ENCODE measurements at places on chromosomes 3 and 15. TPM values are rescaled to one million over a fixed set of nuclear protein-coding genes. Genes with fewer than 3 reads are reported as not detected.

GPR171 gene
- total RNA-seq, result 188 TPM

CCR3 gene
- total RNA-seq, result not detected

TICRR gene
- 14.0 TPM for total RNA-seq

ZCWPW2 gene
- 0.27 TPM for total RNA-seq

P2RY12 gene
- not detected for total RNA-seq

HRG gene
- total RNA-seq, result not detected

NUDT16 gene
- 7.3 TPM for total RNA-seq

CTXN2 gene
- not detected for total RNA-seq

SH2D7 gene
- not detected for total RNA-seq

TMEM62 gene
- total RNA-seq, result 13.2 TPM

CYP8B1 gene
- not detected for total RNA-seq

PLSCR5 gene
- total RNA-seq, result not detected

GRCh38 chr3:42078677-42079076, 12.5 kb upstream of the TRAK1 start:
- DNase-seq, result no peak

DNA sequence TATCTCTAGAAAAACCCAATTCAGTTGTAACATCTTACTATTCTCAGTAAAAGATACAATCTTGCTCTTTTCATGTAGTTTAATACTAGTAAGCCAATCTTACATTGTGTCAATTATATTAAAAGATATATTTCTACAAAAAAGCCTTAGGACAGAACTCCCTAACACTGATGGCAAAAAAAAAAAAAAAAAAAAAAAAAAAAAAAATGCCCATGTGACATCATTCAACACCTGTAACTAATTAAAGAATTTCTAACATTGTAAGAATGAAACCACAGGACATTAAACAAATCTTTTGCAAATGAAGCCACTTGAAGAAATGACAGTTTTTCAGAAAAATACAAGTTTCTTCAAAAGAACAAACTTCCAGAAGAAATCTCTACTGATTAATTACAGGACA, 119.8 kb downstream of the SUCLG2 start:
- DNase-seq, result no peak

- DNase-seq, result no peak
Observed at GRCh38 chr3:62479326-62479725, 106.0 kb upstream of the FEZF2 start.

- no peak for DNase-seq
Observed at GRCh38 chr3:112149136-112149535, 16.1 kb upstream of the GCSAM start.

DNA sequence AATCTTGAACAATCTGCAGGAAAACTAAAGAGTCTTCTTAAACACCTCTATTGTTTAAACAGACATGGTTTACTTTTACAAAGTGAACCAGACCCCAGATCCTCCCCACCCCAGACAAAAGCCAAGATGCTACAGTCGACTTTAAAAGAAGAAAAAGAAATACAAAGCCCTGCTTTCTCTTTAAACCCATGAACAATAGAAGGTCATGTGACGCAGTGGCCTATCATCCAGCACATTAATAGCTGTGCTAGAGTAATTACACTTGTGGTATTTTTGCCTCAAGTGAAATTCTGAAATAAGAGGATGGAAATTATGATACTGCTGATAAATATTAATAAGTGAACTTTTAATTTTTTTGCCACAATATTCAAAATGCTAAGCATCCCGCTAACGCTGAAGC, 613.4 kb downstream of the FOXP1 start:
- DNase-seq, result no peak

DNA sequence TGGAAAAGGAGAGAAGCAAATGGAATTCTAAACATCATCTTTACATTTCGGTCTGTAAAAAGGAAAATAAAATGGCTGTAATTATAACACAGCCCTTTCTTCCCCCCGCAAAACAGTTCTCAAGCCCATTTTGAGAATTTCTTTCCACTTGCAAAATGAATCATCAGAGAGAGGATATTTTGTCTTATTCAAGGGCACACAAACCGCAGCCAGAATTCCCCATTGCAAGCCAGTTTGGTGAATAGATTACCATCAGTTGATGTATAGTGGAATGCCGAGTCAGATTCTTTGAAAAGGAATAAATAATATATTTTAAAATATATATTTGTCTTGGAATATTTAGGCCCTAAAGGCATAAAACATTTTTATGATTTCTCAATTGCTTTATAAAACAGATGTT, 420.4 kb upstream of the SEMA6D start:
- no peak for DNase-seq

DNA sequence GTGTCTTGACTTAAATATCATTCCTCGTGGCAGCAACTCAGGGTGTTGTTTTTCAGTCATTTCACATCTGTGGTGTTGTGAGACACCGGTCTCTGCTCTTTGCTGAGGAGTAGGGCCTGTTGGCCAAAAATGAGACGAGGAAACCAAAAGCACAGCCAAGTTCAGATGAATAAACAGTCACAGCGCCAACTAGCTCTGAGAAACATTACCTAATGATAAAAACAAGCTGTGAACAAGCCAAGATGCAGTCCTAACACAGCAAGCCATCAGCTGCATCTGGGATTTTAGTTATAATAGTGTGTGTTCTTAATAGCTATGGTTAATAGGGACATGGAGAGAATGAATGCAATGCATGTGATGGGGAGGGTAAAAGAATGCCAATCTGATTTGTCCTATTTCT, 843.4 kb upstream of the DPPA4 start:
- no peak for DNase-seq

- DNase-seq, result no peak
Observed at GRCh38 chr3:122508135-122508914, 6.4 kb downstream of the KPNA1 start.

DNA sequence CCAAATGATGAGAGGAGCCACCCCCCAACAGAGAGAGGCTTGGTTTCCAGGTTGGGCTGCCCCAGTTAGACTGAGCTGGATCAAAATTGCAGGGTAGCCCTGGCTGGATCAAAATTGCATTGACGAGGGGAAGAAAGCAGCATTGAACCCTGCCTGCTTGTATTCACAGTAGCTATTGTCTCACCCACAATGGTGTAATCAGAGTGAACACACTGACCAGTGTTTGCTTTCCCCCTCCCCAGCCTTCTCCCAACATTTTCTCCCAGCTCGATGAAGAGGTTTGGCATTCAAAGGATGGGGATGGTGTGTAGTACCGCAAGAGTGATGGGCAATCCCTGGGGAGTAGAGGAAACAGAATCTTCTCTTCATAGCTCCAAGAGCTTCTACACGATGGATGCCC, 223.8 kb downstream of the ADAMTS9 start:
- DNase-seq, result no peak

- no peak for DNase-seq
Observed at GRCh38 chr3:42827023-42827422, 17.8 kb downstream of the ACKR2 start.

- DNase-seq, result no peak
Observed at GRCh38 chr15:42130246-42130986, 26.0 kb downstream of the PLA2G4F start.

DNA sequence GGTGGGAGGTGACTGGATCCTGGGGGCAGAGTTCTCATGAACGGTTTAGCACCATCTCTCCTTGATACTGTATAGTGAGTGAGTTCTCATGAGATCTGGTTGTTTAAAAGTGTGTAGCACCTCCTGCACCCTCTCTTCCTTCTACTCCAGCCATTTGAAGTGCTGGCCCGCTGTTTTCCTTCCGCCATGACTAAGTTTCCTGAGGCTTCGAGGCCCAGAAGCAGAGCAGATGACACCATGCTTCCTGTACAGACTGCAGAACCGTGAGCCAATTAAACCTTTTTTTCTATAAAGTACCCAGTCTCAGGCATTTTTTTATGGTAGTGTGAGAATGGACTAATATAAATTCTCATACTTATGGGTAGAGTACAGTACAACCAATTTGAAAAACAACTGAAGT, 123.6 kb upstream of the BHLHE40 start:
- DNase-seq, result no peak

- DNase-seq, result peak; percentile 82
Observed at GRCh38 chr3:58008141-58009025, at the start of gene FLNB. FLNB (plus strand) TSS chr3:58008422; CDS start chr3:58008565, 143 bp downstream.

GRCh38 chr3:59655418-59656015, 605.7 kb upstream of the CFAP20DC start:
- DNase-seq, result no peak

DNA sequence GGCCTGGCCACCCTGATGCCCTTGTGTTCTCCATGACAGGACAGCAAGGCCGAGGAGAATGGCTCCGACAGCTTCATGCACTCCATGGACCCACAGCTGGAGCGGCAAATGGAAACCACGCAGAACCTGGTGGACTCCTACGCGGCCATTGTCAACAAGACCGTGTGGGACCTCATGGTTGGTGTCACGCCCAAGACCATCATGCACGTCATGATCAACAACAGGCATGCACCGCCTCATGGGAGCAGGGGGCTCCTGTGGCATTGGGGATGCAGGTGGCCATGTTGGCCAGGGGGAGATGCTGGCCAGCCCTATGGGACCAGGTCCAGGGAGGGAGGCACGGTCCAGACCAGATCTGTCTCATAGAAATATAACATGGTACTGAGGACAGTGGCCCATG, 62.9 kb downstream of the GOLGA8B start:
- DNase-seq, result no peak

- no peak for DNase-seq
Observed at GRCh38 chr3:86787091-86787490, 203.9 kb downstream of the VGLL3 start.

DNA sequence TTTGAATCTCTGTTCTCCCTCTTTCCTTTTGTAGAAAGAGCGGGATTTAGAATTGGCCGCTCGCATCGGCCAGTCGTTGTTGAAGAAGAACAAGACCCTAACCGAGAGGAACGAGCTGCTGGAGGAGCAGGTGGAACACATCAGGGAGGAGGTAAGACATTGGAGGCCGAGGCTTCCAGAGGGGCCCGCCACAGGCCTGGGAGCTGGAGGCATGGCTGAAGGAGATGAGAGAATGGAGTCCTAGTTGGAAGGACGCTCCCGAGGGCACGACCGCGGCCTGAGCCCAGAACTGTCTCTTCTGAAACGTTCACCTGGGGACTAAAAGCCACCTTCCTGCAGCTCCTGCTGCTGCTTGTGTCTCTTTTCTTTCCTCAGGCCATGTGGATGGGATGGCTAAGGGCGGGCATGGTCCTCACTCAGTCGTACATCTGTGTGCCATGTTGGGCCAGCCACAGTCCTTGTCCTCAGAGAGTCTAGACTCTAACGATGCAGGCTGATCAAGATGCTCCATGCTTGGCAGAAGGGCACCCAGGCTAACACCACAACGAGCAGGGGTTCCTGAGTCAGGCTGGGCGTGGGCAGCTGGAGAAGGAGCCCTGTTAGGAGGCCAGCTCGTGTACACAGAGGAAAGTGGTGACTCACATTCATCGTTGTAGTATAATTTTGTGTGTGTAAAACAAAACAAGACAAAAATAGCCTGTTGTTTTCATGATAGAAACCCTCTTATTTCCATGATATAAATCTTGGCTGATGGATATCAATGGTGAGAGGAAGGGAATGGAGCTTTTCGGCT, 81.1 kb downstream of the CCK start:
- DNase-seq, result no peak

DNA sequence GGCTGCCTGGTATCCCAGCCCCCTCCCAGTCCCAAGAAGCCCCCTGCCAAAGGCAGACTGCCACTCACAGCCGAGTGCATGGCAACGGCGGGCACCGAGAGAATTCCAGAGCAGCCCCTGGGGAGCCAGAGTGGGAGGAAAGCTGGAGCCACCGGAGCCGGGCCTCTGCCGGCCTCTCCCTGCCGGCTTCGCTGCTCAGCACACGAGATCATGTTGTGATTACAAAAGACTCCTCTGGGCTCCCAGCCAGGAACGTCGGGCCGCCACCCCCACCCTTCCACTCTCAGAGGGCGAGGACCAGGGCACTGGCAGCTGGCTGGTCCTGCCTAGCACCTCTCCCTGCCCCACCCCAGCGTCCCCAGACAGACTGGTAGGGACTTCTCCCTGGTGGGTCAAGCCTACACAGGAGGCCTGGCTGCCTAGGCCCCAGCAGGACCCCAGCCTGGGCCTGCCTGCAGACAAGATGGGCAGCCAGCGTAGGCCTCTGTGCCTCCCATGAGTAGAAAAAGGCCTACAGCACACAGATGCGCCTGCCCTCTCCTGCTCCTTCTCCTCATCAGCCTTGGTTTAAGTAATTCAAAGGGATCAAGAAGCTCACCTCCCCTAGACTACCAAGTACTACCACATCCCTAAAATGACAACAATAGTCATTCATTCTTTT, at the start of gene CCDC9B:
Gene CCDC9B, minus strand, starts transcription at position 200 of the 661 bp plus-strand sequence. Its CDS starts 120 bp downstream, at position 80.
- DNase-seq, result no peak

- no peak for DNase-seq
Observed at GRCh38 chr3:99713440-99713839, 75.0 kb downstream of the COL8A1 start.

DNA sequence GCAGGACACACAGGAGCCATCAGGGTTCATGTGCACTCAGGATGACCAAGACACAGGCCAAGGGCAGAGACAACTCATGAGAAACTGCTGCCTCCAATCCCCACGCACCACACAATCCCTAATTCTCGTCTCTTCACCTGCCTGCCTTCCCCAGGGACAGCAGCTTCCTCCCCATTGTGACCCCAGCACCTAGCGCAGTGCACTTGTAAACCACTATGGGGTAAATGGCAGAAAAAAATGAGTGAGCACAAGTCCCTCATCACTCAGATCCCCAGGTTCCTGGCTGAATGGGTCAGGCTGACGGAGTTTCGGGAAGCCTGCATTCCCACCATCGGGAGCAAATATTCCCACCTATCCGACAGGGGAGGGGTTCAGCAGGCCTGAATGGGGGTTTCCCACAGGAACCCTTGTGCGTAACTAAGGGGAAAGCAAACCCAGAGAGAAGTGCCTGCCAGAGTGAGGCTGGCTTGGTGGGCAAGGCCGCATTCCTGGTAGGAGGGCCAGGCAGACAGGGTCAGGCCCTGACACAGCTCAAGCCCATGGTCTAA, 18.8 kb downstream of the PLXNB1 start:
- DNase-seq, result no peak

GRCh38 chr3:119751423-119751822, 30.5 kb upstream of the NR1I2 start:
- DNase-seq, result no peak

DNA sequence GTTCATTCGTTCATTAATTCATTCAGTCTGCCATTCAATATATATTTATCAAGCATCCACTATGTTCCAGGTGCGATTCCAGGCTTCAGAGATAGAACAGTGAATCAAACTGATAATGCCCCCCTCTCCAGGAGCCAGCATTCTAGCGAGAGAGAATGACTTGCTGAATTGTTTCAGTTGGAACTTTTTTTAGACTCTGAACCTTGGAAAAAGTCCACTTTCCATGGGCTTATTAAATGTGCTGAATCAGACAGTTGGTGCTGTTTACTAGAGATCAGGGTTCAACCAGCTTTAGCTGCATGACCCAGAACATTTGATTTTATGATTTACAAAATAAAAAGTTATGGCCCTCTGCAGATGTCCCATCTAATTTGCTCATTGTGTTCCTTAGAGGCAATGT, 213.2 kb downstream of the THSD4 start:
- DNase-seq, result no peak
